Germinal center (tissue), 1 donor: ENCODE measurements at places on chromosomes 12 and 14.
A peak's percentile ranks its signal among the peaks of the same experiment; 100 is the strongest.

DNA sequence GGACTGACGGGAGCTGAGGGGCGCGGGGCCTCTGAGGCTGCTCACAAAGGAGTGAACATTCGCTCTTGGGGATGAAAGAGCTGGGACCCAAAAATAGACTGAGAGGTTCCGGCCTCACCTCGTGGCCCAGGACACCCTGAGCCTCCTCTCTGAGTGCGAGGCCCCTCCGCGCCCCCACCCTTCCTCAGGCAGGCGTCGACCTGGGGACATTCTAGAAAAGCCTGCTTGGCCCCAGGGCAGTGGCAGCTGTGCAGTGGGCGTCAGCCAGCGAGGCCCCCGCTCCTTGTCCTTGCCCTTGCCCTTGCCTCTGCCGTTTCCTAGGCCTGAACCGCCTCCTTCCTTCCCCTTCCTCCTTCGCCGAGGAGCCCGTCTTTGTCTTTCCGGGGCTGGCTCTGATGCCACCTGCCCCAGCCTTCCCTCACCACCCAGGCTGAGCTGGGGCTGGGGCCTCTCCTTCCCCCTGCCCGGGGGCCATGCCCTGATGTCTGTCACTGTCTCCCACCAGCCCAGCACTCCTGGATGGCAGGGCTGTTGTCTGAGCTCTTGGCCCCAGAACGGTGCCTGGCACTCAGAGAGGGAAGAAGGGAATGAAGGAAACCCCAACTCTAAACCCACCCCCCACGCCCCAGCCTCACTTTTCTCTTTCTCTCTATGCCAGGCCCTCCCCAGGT, 208.2 kb upstream of the RTL1 start:
- DNase-seq = no peak

- no peak for DNase-seq
Observed at GRCh38 chr12:77746096-77746495, 84.6 kb upstream of the NAV3 start.

DNA sequence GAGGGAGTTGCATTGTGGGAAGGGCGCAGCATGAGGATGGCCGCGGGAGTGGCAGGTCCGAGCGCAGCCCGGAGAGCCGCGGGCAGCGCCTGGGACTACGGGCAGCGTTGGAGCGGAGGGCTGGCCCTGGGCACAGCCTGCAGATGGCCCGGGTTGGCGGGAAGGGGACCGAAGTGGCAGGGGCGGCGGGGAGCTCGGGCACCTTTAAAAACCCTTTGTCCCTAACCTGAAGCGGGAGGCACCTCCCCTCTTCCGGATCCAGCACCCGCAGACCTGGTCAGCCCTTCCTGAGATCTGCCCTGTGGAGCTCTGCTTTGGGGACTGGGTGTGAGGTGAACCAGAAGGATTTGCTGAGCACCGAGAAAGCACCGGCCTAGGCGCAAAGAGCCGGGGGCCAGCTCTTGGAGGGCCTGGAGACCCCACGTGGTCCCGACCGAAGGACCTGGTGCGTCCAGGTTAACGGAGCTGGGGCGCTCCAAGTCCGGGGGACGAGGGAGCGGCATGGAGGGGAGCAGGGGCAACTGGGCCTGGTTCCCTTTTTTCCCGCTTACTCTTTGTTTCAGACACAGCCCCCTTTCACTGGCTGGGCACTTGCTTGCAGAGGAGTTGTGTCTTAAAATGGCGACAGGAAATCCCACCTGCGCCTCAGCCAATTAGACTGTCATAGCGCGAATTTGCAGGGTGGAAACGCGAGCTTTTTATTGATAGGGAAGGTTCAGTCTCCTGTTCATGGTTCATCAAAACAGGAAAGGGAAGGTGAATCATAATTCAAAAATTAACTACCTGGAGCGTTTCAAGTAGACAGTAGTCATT, 792 bp upstream of the SLC38A1 start:
- peak; percentile 67 for DNase-seq

DNA sequence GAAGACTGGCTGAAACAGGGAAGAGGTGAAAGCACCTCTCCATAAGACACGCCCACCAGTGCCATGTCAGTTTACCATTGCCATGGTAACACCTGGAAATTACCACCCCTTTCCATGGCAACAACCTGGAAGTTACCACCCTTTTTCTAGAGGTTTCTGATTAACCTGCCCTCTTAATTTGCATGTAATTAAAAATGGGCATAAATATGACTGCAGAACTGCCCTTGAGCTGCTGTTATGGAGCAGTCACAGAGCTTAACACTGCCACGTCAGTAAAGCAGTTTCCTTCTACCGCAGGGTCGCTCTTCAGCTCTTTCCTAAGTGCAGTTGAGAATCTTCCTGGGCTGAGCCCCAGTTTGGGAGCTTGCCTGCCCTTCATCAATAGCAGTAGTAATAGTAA, 55.2 kb downstream of the RASSF3 start:
- no peak for DNase-seq

GRCh38 chr12:3527181-3527580, 36.2 kb downstream of the PRMT8 start:
- no peak for DNase-seq

DNA sequence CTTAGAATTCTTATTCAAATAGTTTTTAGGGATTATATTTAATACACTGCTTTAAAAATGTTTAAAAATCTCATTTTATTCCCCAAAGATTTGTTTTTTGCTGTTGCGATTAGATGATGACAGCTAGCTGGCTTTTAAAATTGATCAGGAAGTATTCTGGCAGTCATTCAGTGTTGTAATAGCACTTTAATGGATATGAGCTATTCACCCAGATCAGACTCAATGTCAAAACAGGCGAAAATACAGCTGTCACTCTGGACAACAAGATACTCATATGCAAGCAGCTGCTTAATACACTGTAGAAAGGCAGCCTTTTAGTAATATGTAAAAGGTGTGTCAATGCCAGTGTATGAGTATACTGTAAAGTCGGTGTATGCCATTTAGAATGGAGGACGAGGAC, 91.7 kb downstream of the NPAS3 start:
- DNase-seq = no peak

- no peak for DNase-seq
Observed at GRCh38 chr14:89667983-89668382, 250.9 kb upstream of the FOXN3 start.

- DNase-seq = peak; percentile 51
Observed at GRCh38 chr12:111268738-111269572, 99.9 kb downstream of the PHETA1 start.

GRCh38 chr14:54787261-54787660, 115.4 kb downstream of the GCH1 start:
- DNase-seq = no peak

GRCh38 chr14:96783043-96783914, 13.9 kb upstream of the VRK1 start:
- no peak for DNase-seq

DNA sequence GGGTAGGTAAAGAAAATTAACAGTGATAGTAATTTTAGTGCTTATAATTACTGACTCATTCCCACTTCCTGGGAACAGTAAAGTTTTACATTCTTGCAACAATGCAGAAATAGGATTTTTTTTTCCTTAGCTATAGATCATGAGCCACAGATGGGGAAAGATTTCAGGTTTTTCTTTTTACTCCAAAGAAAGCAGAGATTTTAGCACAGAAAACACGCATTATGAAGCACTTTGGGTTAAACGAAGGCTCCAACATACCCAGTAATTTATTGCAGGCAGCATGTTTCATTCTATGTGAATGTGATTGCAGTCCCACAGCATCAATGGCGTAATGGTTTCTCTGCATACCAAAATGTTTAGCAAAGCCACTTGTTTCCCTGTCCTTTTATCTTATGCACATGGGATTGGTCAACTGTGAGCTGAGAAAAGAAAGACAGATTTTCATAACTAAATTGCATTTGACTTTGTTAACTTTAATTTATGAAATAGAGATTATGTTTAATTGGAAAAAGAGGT, 124.6 kb upstream of the E2F7 start:
- no peak for DNase-seq

- no peak for DNase-seq
Observed at GRCh38 chr12:7869137-7869536, 3.6 kb downstream of the SLC2A14 start.
